ENCODE measurements at places on chromosomes 12 and 14.
A peak's percentile ranks its signal among the peaks of the same experiment; 100 is the strongest.

DNA sequence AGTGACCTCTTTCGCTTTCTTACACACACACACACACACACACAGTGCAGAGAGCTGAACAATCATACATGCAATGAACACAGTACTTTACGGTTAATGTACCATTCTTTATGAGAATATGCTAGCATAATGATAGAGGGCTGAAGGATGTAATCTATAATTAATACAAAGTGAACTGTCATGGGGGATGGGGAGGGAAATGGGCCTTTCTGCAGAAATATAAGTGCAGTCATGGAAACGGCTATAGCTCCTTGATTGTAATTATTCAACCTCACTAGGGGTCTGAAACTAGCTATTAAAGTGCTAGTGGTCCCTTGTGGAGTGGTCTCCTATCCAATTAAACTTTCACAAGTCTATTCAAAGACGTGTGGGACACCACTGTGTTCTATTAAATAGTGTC is 443.2 kb upstream of the FOXG1 start:
- no peak for DNase-seq

DNA sequence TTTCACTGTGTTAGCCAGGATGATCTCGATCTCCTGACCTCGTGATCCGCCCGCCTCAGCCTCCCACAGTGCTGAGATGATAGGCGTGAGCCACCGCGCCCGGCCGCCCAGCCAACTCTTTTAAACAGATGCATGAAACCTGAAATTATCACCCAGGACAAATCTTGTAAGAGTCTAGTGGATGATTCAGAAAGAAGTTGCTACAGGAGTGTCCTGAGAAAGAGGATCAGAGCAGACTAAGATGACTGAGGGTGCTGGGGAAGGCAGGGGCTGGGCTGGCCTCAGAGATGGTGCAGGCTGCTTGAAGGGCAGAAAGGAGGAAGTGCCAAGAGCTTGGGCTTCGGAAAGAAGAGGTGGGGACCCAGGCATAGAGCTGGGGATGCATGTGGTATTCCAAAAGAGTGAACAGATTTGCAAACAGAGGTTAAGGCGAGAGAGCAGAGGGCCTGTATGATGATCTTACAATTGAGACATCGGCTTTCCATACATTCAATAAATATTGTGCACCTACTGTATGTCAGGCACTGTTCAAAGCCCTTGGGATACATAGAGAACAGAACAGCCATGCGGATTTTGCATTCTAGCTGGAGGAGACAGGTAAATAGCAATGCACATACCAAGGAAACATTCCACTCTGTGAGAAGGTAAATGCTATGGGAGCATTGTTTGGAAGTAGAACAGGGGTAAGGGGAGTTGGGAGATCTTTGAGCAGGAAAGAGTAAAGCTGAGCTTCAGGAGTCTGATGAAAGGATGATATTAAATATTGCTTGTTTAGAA is 7.4 kb upstream of the CD9 start:
- no peak for DNase-seq

DNA sequence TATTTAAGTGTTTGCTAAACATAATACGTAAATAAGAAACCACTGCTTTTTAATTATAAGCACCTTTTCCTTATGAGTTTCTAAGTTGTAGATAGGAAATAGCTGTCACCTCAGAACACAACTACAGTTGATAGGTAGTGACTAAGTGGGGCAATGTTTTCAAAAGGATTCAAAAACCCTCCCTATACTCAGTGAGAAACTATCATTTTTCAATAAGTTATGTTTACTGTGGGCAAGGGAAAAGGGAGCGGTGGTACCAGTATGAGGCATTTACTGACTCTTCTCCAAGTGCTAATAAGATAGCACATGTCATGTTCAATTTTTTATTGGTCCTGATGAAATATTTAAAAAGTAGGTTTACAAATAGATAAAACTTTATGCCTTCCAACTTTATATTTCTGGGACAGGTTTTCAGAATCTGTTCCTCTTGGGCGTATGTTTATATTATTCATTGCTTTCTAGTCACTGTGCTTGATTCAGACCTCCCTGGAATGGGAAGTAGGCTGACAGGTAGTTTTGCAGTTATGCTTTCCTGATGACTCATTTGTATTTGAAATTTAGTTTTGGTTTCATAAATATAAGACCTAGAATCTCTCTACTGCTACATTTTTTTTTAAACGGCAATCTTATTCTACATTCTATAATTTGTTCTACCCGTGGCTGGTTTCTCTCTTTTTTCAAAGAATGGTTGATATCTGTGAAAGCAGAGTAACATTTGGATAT is 153.1 kb downstream of the TMEM117 start:
- no peak for DNase-seq

DNA sequence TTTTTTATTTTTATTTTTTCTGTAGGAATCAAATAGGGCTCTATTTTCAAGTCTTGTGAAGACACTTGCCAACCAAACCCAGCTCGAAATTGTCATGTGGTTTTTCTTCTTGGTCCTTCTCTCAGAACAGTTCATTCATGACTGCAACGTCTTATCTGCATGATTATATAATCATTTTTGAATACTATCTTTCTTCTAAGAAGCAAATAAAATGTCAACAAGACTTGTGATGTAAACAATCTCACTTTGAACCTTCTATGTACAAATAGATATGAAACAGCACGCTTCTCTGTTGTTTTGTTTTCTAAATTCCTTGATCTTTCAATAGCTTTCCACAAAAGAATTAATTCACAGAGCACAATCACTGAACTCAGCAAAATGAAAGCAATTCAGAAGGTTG is 320.7 kb downstream of the SOX5 start:
- DNase-seq, result no peak

- DNase-seq, result no peak
These were observed 183.0 kb downstream of the SLC15A5 start for GRCh38 chr12:16094437-16094836.

DNA sequence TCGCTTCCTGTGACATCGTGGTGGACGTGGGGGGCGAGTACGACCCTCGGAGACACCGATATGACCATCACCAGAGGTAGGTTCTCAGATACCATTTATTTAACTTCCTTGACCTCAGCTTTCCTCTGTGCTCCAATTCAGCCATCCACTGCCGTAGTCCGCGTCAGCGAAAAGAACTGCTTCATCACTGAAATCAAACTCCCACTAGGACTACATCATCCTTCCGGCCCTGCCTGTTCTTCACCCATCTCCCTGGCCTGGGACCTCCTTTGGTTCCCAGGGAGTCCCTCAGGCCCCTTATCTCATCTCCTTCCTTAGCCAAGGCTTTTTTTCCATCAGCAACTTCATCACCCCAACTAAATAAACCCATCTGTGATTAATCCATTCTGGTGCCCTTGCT is 692 bp downstream of the MYG1 start:
- peak; percentile 82 for DNase-seq

- no peak for DNase-seq
These were observed 268.4 kb downstream of the LRFN5 start for GRCh38 chr14:41875116-41875515.

DNA sequence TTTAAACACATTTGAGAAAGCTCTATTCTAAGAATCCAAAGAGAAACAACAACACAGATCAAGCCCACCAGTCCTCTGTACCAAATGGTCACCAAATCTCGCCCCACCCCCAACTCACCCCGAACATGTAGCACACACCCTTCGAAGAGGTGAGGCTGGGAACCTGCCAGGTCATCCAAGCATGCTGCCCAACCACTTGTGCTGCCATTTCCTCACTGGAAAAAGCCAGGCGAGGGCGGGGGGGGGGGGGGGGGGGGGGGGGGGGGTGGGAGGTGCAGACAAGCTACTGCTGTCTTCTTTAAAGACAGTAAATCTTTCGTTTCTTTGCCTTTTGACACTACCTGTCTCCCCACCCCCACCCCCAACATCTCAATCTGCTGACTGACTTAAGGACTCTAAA is 59.9 kb downstream of the SETD3 start:
- no peak for DNase-seq
